ENCODE measurements at places on chromosomes 7 and 10.

DNA sequence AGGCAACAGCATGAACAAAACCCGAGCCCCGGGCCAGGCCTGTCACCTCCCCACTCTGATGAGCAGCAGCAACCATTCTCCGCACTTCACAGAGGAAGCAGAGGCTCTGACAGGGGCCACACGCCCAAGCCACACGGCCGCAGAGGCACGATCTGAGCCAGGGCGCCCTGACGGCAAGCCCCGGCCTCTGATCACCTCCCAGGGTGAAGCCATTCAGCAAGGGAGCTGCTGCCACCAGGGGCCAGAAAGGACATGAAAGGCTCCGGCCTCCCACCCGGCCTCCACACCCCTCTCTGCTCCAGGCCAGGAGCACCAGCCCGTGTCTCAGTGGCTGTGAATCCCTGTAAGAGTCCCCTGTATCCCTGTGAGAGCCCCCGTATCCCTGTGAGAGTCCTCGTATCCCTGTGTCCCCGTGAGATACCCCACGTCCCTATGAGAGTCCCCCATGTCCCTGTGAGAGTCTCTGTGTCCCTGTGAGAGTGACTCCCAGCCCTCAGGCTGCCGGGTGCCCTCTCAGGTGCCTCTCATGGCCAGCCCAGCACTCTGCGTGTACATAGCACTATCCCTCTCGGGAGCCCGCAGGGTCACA is 187.8 kb downstream of the MAD1L1 start:
- DNase-seq, result no peak

DNA sequence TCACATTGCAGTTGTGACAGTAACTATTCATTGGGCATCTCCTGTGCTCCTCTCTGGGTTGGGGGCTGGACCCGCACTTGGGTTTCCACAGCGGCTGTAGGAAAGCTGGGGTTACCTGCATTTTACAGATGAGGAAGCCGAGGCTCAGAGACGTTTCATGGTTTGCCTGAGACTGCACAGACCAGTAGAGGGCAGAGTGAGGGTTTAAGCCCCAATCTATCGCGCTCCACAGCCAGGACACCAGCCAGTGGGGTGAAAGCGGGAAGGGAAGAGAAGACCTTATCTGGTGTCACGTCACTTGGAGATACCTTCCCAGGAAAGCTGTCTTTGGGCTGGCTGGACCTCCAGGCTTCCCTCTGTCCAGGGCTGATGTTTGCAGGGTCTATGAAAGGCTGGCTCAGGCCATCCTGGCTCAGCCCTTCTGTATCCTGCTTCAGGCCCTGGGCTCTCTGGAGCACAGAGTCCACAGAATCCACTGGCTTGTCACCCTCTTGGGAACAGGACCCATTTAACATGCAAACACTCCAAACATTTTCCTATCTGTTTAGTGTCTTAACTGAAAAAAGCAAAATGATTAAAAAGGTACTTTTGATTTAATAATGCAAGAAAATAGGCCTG is 167.7 kb downstream of the EMX2 start:
- DNase-seq, result no peak

DNA sequence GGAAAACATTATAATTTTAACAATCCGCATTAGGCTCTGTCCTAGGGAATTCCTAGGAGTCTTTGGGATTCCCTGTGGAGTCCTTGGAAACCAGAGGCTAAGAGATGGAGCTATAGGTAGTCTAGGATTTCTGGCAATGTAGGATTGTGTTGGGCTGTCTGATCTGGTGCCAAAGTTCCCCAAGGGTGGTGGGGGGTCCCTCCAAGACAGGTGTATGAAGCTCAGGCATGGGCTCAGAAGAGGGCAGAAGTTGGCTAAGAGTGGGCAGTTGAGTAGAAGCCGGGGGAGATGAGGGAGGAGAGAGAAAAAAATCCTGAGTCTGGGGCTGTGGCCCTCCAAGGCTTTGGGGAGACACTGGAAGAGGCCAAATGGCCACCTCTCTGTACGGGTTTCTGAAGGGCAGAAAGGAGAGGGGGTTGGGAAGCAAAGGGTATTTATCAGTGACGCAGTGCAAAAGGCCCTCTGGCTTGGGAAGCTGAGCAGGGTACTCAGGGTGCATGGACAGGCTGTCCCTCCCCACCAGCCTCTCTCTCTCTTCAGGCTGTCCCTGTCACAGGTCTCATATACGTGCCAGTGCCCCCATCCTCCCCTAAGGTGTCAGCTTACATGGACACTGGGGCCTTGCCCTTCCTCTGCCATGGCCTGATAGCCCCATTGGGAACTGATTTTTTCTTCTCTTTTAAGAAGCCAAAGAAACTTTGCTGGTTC is 929 bp downstream of the HOXA6 start:
- no peak for DNase-seq

- DNase-seq, result no peak
Measured at GRCh38 chr10:108560488-108560887, 1362.8 kb downstream of the XPNPEP1 start.

DNA sequence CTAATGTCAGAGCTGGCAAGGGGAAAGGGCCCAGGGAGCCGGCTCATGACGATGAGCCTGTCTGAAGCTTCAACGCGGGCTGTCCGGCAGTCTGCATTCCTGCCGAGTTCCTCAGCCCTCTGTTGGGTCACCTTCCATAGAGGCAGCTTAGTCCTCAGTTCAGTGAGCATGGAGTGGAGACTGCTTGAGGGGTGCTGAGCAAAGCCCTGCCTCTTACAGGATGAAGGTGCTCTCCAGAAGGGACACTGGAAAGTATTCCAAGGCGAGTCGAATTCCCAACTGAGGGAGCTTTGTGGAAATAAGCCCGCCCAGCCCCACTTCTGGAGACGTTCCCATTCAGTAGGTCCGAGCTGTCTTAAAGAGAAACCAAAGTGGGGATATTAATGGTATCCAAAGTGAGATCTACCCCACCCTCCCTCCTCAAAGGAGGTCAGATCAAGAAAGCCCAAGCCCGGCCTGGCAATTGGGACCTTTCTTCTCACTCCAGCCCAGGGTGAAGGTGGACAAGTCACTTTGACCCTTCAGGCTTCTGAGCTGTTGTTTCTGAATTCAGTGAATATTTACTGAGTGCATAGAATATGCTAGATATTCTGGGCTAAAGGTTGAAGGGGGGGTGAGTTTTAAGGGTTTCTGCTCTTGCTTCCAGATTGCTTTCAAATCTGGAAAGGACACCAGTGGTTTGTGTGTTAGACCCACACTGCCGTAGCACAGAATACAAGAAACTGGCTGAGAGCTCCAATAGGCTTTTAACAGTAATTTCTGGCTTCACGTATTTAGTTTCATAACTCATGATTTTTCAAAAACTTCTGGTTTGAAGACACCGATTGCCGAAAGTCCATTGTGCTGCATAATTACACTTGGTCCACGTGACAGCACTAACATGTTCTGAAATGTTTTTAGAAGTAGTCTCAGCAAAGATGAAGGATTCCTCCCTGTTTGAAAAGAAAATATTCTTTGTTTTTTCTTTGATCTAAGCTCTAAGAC is 3.5 kb downstream of the EGFR start:
- DNase-seq, result no peak

- DNase-seq, result no peak
Measured at GRCh38 chr10:124622866-124623536, 121.2 kb downstream of the FAM53B start.

DNA sequence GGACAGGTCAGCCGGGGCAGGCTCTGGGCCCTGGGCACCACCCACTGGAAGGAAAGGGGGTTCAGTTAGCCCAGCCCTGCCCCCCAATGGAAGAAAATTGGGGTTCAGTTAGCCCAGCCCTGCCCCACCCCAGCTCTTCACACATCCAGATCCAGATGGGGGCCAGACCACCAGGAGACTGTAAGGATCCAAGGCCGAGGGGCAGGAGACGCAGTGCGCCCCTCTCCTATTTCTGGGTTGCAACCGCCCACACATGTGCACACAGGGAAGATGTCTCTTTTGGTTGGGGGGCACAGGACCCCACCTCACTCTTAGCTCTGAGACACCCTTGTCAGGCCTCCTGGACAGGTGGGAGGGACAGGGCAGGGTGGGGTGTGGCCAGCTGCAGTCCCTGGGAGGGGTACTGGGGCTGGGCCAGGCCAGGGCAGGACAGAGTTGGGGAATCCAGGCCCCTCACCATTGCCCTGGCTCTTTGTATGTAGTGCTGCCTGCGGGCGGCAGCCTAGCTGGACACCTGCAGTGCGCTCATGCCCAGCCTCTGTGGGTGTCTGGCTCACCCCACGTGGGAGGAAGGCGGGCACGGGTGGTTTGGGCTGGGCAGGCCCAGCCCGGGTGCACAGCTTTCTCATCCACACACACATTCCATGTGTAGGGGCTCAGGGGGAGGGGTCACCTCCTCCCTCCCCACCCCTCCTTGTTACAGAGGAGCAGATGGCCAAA is 141.2 kb downstream of the LHPP start:
- no peak for DNase-seq

GRCh38 chr7:142263598-142264380 is 5.9 kb upstream of the PRSS58 start:
- DNase-seq, result no peak

GRCh38 chr7:51774178-51774577 is 457.6 kb upstream of the COBL start:
- no peak for DNase-seq

GRCh38 chr10:42734536-42734935 is 48.1 kb upstream of the BMS1 start:
- no peak for DNase-seq

- DNase-seq, result no peak
Measured at GRCh38 chr7:140403878-140404564, at the start of gene RAB19. Gene RAB19 (plus strand): TSS chr7:140404058. CDS start chr7:140407647, 3,589 bp downstream.

GRCh38 chr10:46216836-46217751 is 69.7 kb upstream of the ANTXRL start:
- DNase-seq, result no peak

- no peak for DNase-seq
Measured at GRCh38 chr7:12802070-12802469, 114.6 kb downstream of the ARL4A start.

GRCh38 chr7:86848226-86848625 is 204.5 kb downstream of the GRM3 start:
- no peak for DNase-seq

DNA sequence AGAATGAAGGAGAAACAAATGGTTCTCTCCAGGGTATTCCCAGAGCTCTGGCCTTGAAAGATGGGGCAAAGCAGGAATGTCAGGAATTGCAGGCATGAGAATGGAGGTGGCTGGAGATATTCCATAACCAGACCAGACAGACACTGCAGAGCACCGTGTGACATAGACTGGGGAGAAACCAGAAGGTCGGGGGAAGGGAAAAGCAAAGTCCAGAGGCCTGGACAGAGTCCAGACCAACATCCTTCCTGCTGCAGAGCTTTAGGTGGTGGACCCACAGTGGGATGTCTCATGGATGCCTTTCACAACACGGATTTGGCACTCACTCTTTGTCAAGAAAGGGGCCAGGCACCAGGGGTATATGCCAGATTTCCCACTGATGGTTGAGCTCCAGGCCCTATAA is 177.2 kb upstream of the INHBA start:
- DNase-seq, result no peak

- DNase-seq, result peak; percentile 35
Measured at GRCh38 chr7:22356701-22357310, at the start of gene RAPGEF5. Gene RAPGEF5 (minus strand): TSS chr7:22357154. CDS start chr7:22357060, 94 bp downstream.

DNA sequence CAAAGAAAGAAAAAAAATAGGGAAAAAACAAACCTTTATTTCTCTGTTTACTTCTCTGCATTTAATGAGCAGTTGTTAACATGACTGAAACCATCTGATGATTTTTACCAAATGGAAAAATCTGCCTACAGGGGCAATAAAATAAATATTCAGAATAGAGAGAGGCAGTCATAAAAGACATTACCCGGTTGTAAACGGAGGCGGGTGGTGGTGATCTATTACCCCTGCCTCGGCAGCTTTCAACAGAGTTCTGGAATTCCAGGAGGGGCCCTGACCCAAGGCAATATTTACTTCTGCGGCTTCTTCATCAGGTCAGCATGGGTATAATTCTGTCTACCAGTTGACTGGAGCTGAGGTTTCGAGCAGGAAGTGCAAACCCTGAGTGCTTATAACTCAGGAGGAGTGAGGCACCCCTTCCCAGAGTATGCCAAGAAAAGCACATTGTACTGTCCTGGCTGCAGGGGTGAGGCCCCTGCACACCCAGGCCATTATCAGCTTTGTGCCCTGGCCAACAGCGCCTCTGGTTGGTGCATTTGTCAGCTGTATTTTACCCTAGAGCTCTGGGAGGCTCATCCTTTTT is 8.2 kb upstream of the CXCL12 start:
- DNase-seq, result no peak

DNA sequence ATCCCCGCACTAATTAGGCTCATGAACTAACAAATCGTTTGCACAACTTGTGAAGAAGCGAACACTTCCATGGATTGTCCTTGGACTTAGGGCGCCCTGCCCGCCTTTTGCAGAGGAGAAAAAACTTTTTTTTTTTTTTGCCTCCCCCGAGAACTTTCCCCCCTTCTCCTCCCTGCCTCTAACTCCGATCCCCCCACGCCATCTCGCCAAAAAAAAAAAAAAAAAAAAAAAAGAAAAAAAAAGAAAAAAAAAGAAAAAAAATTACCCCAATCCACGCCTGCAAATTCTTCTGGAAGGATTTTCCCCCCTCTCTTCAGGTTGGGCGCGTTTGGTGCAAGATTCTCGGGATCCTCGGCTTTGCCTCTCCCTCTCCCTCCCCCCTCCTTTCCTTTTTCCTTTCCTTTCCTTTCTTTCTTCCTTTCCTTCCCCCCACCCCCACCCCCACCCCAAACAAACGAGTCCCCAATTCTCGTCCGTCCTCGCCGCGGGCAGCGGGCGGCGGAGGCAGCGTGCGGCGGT is at the start of gene EMX2:
Gene EMX2 (plus strand): TSS at position 41 of the 519 bp plus-strand sequence. CDS start 522 bp downstream, outside the sequence.
- no peak for DNase-seq

- no peak for DNase-seq
Measured at GRCh38 chr10:128237710-128238109, 111.5 kb upstream of the MKI67 start.

DNA sequence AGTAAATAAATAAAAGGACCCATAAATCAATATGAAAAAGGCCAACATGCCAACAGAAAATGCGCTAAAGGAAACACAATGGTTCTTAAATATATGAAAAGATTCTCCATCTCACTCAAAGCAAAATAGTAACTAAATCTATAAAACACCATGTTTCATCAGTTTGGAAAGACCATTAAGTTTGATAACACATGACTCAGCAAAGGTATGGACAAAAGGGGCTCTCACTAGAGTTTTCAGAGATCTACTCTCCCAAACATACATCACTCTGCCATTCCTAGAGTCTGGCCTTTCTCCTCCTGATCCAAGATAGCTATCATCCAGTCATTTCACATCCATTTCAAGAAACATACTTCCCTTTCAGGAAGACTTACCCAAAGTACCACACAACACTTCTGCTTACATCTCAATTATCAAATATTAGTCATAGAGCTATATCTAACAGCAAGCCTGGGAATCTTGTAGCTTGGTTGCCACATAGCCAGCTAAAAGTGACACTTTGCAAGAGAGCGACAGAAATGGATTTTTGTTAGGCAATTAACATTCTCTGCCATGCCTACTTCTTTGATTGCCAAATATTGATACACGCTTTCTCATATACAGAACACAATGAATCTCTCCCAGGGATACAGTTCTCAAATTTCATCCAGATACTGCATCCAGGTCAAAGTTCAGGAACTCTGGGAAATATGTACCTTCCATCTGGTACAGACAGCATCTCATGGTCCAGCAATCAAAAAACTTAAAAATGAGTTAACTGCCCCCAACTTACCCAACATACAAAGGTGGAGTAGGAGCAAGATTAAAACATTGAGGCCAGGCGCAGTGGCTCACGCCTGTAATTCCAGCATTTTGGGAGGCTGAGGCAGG is 28.8 kb downstream of the TOMM7 start:
- DNase-seq, result no peak

- DNase-seq, result no peak
Measured at GRCh38 chr7:39950473-39951225, 593 bp downstream of the CDK13 start.
